ENCODE measurements at places on chromosomes 12 and 14.
A peak's percentile ranks its signal among the peaks of the same experiment; 100 is the strongest.

- DNase-seq = no peak
Measured at GRCh38 chr14:42428996-42429395, 822.3 kb downstream of the LRFN5 start.

- no peak for DNase-seq
Measured at GRCh38 chr12:96210376-96211055, 16.3 kb downstream of the ELK3 start.

GRCh38 chr14:54567639-54568561 lies 972 bp downstream of the SAMD4A start:
- DNase-seq = peak; percentile 27

DNA sequence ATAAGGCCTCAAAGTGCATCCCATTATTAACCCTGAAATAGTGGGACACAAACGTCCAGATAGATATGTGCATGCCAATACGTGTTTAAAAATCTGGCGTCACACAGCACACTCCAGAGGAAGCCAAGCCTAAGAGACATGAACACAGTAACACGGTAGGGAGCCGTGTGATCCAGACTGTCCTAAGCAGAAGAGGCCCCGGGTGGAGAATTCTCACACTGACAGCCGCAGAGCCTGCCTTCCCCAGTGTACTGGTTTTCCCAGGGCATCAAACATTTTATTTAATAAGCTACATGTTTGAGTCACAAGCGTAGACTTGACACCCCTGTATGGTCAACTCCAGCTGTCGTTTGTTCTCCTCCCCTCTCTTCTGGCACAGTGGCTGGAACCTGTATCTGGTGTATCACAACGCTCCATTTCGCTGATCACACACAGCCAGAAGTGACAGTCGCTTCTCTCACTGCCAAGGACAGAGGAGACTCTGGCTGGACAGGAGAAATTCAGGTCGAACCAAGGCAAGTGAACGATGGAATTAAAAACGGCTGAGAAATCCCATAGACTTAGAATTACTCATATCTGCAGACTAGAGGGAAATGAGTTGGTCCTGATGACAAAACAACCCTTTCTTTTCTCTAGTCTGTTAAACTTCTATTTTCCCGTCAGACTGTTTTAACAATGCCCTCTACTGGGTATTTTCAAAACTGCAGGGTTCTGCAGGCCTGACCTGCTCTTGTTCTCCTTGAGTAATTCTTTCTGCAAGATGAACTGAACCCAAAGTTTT lies 359.9 kb downstream of the RGS6 start:
- peak; percentile 26 for DNase-seq

- no peak for DNase-seq
Measured at GRCh38 chr14:42535397-42535796, 928.7 kb downstream of the LRFN5 start.
